Naive thymus-derived CD4-positive, alpha-beta T cell (primary cell): ENCODE measurements at places on chromosomes 11 and 22. TPM values are rescaled to one million over a fixed set of nuclear protein-coding genes. Genes with fewer than 3 reads are reported as not detected.

DNA sequence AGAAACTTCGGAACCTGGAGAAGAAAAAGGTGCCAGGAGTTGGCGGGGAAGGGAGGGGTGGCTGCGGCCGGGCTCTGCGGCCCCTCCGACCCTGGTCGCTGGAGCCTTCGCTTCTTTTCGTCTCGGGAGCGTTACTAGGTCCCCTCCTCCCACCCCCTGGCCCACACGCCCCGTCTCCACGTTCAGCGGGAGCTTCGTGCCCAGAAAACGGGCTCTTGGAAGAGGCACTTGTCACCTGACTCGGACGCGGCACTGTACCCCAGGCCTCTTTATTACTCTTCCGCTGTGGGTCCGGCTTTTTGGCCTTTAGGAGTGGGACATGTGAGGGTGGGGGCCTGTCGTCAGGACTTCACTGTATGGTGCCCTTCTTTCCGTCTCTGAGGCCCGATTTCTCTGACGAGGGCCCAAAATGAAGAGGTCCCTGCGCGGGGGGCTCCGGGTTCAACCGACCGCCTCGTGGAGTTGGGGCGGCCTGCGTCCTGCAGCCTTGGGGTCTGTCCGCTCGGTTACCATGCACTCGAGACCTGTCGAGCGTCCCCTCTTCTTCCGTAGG, 1.2 kb downstream of the CAPRIN1 start:
- H3K4me3 ChIP-seq, result peak overlapping the region; percentile 95
- peak overlapping the region; percentile 99 for H3K27ac ChIP-seq
- peaks cover 28% of the 10 kb centered on the region for H3K4me1 ChIP-seq
- no peaks in the 10 kb centered on the region for H3K27me3 ChIP-seq
- no peaks in the 10 kb centered on the region for H3K36me3 ChIP-seq
- DNase-seq, result no peak

DNA sequence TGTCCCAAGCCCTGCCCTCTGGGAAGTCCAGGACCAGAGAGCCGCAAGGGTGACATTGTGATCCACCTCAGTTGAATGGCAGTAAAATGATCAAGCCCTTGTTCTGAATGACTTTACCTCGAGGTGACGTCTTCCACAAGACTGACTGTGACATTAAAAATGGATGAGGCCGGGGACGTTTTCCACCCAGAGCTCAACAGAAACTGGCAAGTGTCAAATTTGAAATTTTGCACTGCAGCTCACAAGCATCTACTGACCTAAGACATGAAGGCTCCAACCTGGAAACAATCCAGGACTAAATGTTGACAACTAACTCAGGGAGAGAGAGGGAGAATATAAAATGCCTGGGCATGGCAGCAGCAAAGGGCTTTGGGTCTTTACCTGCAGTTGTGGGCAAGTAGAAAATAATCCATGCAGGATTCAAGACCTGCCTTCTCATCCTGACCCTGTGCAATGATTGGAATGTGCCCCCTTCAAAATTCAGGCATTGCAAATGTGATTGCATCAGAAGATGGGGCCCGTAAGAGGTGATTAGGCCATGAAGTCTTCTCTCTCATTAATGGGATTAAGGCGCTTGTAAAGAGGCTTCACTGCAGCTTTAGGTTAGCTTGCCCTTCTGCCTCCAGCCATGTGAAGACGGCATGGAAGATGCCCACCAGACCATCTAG, 33.6 kb upstream of the CLMP start:
- no peak overlapping the region for H3K27ac ChIP-seq
- no peak overlapping the region for H3K4me3 ChIP-seq
- no peak for DNase-seq
- no peaks in the 10 kb centered on the region for H3K36me3 ChIP-seq
- H3K27me3 ChIP-seq, result no peaks in the 10 kb centered on the region
- peaks cover 9% of the 10 kb centered on the region for H3K4me1 ChIP-seq

ZNF215 gene
- 0.57 TPM for total RNA-seq

NXPE2 gene
- total RNA-seq, result not detected

GAB4 gene
- 0.22 TPM for total RNA-seq

GPR83 gene
- total RNA-seq, result 0.12 TPM

DNA sequence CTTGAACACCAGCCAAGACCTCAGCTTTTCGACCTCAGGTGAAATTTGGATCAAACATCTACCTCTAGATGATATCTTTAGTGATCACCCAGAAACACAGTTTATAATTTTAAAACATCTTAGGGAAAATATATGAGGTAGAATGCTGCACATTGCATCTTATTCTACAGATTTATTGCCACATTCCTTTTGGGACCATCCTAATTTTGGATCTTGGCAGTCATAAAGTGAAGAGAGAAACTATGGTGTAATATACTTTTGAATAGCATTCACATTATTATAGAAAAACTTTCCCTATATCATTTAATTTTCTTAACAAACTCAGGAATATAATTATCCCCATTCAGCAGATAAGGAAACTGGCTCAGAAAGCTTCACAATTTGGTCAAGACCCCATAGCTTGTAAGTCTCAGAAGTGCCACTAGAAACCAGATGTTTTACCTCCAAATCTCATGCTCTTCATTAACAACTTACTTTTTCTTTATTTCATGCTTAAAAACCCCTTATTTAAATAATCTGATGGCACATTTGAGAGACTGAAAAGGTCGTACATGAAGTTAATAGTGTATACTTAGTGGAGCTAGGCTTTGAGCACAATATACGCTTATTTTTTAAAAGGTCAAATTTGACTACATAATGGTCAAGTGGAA, 199.2 kb upstream of the CTSC start:
- no peaks in the 10 kb centered on the region for H3K36me3 ChIP-seq
- no peak overlapping the region for H3K4me3 ChIP-seq
- no peaks in the 10 kb centered on the region for H3K4me1 ChIP-seq
- no peak for DNase-seq

MEI1 gene
- total RNA-seq, result 56.7 TPM

- H3K4me1 ChIP-seq, result no peaks in the 10 kb centered on the region
- H3K27ac ChIP-seq, result no peak overlapping the region
- H3K27me3 ChIP-seq, result no peaks in the 10 kb centered on the region
These were observed 108.4 kb downstream of the MED15 start for GRCh38 chr22:20615533-20616450.

- peak overlapping the region; percentile 83 for H3K4me3 ChIP-seq
- H3K36me3 ChIP-seq, result no peaks in the 10 kb centered on the region
- no peaks in the 10 kb centered on the region for H3K27me3 ChIP-seq
- DNase-seq, result no peak
- peaks cover 23% of the 10 kb centered on the region for H3K4me1 ChIP-seq
These were observed 1.3 kb upstream of the LIMK2 start for GRCh38 chr22:31210556-31211421.

- no peaks in the 10 kb centered on the region for H3K27me3 ChIP-seq
- no peaks in the 10 kb centered on the region for H3K36me3 ChIP-seq
- H3K4me1 ChIP-seq, result no peaks in the 10 kb centered on the region
- no peak overlapping the region for H3K27ac ChIP-seq
- no peak for DNase-seq
- H3K4me3 ChIP-seq, result no peak overlapping the region
These were observed 20.2 kb downstream of the MPPED1 start for GRCh38 chr22:43431808-43432554.
